Fibroblast of skin of left biceps (primary cell): ENCODE measurements at places on chromosomes 6 and 20.

GRCh38 chr6:29147074-29147473 is 23.6 kb upstream of the OR2J2 start:
- no peak for DNase-seq

- no peak for DNase-seq
Measured at GRCh38 chr20:36467076-36467999, 74.0 kb upstream of the MYL9 start.

- DNase-seq = no peak
Measured at GRCh38 chr6:139394027-139394649, 19.7 kb upstream of the CITED2 start.

DNA sequence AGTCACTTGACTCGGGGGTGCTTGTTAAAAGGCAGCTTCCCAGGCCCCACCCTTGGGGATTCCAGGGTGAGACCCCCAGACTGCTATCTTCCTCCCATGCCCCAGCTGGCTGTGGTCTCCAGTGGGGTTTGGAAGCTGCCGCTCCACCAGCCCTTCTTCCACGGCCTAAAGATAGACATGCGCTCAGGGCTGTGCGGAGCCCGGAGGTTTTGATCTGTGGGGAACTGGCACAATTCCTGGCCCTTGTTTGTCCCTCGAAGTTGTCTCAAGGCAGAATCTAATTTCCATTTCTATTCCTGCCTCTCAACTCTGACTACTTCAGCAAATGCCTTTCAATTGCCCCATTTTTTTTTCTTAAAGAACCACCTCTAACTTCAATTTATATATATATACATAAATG is 120.7 kb upstream of the SRSF6 start:
- DNase-seq = no peak

GRCh38 chr6:25670208-25670607 is 18.2 kb downstream of the SCGN start:
- DNase-seq = no peak

DNA sequence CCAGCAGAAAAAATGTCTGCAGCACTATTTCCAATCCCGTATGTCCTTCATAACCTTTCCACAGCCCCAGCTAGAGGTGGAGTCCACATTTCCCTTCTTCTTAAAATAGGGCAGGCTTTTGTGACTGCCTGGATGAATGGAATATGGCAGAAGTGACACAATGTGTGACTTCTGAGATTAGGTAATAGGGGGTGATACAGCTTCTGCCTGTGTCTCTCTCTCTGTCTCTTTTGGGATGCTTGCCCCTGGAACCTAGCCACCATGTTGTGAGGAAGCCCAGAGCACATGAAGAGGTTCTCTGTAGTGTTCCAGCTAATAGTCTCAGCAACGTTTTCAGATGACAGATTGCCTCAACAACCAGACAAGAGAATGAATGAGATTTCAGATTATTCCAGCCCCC is 51.4 kb downstream of the CLIC5 start:
- DNase-seq = no peak

- no peak for DNase-seq
Measured at GRCh38 chr6:148671085-148671484, 75.7 kb upstream of the UST start.

DNA sequence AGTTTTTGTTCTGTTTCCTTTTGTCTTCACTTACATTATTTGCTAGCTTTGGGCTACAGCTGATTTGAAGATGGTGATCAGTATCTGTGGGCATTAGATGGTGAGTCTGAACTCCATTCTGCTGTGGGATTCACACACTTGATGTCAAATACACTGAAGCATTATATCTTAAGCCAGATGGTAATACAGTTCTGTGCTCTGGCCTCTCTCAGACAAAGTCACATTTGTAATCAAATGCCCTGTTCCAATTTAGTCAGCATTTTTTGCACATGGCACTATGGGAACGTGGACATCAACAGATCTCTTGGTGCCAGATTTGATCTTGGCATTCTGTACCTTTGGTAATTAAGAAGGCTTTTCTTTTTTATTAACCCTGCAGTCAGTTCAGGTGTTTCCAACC is 56.0 kb downstream of the SASH1 start:
- DNase-seq = no peak

DNA sequence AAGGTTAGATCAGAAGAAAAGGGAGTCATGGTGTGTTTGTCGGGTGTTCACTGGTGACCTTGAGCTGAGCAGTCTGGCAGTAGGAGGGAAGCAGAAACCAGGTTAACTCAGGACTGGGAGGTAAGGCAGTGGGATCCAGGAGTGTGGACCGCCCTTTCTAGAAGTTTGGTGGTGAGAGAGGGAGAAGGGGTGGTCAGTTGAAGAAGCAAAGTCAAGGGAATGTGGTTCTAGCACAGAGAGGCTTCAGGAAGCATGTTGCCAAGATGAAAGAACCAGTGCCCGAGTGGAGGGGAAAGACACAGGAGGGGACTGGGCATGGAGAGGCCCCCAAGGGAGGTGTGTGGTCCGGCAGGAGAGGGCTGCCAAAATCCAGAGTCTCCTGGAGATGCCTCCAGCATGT is 3.6 kb downstream of the MAPK13 start:
- no peak for DNase-seq

DNA sequence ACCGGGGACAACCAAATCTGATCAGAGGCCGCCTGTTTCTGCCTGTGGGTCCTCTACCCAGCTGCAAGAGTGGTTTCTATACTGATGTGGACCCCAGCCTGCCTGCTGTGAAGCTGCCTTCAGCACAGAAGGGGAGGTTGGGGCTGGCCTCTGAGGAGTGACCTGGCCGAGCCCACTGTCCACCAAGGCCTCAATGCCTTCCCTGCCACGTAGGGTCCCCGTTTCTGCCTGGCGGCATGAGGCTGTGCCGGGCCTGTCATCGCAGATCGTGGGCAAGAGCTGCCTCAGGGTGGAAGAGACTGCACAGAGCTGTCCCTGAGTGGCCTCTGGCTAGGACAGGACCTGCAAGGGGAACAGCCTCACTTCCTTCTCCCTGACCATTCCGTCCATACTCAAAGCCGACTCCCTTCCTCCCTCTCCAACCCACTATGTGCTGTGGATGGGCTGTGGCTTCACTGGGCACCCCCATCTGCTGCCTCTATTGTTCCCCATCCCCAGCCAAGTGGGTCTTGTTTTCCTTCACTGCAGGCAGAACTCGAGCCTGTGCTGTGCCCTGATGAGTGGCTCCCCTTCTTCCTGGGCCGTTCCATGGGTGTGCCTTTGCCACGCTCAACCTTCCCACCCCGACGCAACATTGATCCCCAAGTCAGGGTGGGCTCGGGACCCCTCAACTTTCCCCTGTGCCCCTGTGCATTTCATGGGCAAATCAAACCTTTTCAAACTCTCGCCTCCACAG is 60.3 kb downstream of the ERMARD start:
- DNase-seq = no peak
